ENCODE measurements at places on chromosomes 4 and X.

DNA sequence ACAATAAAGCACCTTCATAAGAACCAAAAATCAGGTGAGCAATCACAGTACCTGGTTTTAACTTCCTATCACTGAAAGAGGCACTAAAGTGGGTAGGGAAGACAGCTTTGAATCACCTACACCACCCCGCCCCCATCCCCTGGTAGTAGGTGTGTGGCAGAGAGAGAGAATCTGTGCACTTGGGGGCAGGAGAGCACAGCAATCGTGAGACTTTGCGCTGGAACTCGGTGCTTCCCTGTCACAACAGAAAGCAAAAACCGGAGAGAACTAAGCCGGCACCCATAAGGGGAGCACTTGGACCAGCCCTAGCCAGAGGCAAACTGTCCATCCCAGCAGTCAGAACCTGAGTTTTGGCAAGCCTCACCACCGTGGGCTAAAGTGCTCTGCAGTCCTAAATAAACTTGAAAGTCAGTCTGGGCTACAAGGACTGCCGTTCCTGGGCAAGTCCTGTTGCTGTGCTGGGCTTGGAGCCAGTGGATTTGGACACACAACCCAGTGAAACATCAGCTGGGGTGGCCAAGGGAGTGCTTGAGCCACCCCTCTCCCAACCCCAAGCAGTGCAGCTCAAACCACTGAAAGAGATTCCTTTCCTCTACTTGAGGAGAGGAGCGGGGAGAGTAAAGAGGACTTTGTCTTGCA, 32.1 kb downstream of the NDUFB11 start:
- no peak for DNase-seq

- no peak for DNase-seq
Measured at GRCh38 chr4:159765382-159765781, 662.5 kb downstream of the RAPGEF2 start.

DNA sequence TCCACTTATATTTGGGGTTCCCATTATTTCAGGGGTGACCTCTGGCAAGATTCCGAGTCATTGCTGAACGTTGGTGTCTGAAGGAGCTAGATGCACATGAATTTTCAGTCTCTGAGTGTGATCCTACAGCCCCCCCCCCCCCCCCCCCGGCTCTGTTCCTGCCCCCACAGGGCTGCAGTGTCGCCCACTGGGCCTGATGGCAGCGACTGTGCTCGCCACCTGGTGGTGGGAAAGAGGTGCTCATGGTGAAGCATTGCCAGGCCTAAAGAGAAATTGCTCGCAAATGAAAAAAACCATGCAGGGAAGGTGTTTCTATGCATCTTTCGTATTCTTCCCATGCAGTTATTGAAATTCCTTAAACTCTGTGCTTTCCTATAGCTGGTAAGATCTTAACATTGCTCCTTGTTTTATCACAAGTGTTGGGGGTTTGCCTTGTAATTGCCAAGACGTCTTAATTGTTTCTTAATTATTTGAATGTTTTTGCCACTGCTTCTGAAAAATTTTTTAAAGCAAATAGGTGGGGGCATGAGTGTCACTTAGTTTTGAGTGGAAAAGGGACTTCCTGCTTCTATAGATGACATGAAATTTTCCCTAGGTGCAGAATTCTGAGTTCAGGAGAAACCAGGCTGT, 63.2 kb downstream of the CLDN22 start:
- no peak for DNase-seq

- DNase-seq: no peak
Measured at GRCh38 chrX:47644557-47645091, 5.7 kb downstream of the ELK1 start.

- DNase-seq: no peak
Measured at GRCh38 chrX:44675362-44676024, 132.8 kb upstream of the FUNDC1 start.

GRCh38 chr4:7121866-7122653, 54.2 kb upstream of the GRPEL1 start:
- no peak for DNase-seq

DNA sequence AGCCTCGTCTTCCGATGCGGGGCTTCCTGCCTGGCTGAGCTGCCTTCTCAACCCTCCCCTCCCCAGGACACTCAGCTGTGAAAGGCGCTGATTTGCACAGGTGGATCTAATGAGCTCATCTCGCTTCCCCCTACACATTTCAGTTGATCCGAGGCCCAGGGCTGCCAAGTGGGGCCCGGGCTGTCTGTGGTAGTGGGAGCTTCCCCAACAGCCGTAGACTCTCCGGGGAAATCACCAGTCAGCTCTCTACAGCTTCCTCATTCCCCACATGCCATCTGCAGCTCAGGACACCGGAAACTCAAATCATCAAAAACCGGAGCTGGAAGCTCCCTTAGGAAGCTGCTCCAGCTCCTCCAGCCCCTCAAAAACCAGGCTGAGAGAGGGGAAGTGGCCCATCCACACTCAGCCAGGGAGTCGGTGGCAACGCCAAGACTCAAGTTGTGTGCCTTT, 56.2 kb downstream of the SMIM20 start:
- DNase-seq: peak; percentile 23

- DNase-seq: no peak
Measured at GRCh38 chrX:41921492-41922430, 1.6 kb downstream of the CASK start.

- DNase-seq: no peak
Measured at GRCh38 chr4:158865520-158866177, 96.8 kb downstream of the FNIP2 start.

- DNase-seq: no peak
Measured at GRCh38 chrX:10166731-10167151, 10.0 kb downstream of the CLCN4 start.

GRCh38 chr4:100977746-100978397, 369.5 kb downstream of the PPP3CA start:
- DNase-seq: no peak

DNA sequence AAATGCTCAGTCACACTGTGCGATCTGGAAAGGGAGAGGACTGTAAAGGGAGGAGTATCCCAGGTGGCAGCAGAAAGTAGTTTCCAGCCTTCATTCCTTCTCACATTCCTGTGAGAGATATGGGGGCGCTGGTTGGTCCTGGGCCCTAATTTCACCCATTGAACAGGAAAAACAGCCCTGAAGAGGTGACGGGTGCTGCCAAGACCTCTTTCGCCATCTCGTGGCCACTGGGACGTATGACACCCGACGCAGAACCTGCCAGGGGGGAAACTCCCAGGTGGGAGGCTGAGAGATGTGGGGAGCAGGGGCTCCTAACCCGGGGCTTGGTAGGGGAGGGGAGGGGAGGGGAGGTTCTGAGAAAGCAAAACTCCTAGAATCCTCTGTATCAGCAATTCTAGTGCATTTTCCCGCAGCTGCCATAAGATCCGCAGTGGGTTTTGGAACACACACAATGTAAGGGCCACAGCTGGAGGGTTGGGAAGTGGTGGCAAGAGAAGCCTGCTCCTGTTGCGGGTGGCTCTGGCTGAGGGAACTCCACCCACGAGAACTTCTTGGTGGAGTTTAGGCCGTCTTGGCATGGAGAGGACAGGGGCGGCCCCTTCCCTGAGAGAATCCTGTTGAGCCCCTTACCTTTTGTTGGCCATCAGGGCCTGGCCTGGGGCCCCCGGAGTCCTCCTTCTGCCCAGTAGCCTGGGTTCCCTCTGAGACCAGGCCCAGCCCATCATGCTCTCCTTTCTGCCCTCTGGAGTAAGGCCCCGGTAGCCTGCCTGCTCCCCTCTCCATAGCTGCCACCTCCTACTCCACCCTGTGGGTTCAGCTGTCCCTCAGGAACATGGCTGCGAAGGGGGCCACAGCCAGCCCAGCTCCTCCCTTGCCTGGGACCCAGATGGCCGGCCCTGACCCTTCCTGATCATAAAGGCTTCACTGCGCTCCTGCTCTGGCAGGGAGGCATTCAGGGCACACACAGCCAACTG, 134.1 kb downstream of the OR13H1 start:
- DNase-seq: peak; percentile 15

GRCh38 chrX:135951291-135951690, 22.5 kb downstream of the MMGT1 start:
- no peak for DNase-seq

GRCh38 chrX:107978707-107979307, 3.4 kb downstream of the TEX13B start:
- no peak for DNase-seq

GRCh38 chrX:11533199-11533651, 132.5 kb downstream of the ARHGAP6 start:
- no peak for DNase-seq

DNA sequence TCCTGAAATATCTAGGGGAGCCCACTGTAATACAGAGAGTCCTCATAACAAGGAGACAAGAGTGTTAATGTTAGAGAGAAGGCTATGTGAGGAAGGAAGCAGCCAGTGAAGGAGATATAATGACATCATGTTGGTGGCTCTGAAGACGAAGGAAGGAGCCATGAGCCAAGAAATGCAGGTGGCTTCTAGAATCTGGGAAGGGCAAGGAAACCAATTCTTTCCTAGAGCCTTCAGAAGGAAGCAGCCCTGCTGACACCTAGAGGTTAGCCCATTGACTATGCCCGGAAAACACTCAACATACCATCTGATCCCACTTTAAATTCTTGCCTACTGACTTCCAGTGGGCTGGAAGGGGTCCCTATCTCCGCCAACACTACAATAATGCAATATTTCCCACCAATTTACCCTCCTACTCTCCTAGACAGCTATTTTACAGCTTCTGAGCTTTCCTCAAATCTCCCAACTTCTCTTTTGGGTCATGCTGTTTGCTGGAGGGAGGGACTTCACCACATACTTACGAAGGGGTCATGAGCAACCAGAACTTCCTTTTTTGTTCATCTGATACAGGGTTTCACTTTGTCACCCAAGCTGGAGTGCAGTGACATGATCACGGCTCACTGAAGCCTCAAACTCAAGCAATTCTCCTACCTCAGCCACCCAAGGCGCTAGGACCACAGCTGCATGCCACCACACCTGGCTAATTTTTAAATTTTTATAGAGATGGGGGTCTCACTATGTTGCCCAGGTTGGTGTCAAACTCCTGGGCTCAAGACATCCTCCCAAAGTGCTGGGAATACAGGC, 25.2 kb upstream of the G3BP2 start:
- peak; percentile 21 for DNase-seq

DNA sequence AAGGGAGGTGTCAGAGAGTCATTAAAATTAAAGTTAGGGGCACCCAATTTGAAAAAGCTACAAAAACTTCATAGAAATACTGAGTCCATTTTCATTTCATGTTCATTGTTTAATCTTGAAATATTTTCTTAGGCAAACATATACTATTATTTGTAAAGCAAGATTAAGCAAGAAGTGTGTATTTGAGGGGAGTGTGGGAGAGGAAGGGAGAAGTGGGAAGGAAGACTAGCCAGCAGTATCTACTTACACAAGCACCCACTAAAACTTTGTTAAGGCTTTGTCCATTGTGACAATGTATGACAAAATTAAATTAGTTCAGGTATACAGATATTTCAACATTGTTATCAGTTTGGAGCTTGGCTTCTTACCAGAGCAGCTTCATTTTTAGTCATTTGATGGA, 222.9 kb downstream of the ARHGAP24 start:
- DNase-seq: no peak

DNA sequence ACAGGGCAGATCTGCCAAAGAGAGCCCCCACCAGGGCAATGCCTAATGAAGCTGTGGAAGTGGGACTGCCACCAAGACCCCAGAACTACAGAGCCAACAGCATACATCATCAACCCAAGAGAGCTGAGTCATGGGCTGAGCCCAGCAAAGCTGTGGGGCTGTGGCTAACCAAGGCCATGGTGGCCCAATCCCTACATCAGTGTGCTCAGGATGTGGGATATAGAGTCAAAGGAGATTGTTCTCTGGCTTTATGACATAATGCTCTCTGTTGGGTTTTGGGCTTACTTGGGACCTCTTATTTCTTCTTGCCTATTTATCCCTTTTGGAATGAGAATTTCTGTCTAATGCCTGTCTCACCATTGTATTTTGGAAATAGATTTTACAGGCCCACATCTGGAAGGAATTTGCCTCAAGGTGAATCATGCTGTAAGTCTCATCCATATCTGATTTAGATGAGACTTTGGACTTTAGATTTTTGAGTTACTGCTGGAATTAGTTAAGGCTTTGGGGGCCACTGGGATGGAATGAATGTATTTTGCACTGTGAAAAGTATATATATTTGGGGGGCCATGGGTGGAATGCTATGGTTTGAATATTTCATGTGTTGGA, 5.4 kb upstream of the PRDM5 start:
- DNase-seq: no peak

DNA sequence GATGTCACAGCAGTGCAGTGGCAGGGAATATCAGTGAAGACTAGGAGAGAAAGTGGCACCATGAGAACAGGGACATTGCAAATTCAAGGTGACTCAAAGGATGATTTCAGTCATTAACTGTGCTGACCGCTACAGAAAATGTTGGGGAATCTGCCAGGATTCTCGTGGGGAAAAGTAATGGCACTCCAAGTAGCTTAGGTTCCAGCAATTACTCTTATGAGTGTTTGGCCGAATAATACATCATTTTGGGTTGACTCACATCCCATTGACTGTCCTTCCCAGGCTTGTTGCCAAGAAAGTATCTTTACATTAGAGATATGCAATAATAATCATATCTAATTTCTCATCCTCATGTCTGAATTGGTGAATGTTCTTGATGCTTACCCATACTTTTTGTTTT, 1411.1 kb upstream of the PCDH7 start:
- DNase-seq: no peak

GRCh38 chr4:108417923-108418322, 202.5 kb upstream of the RPL34 start:
- no peak for DNase-seq

- DNase-seq: no peak
Measured at GRCh38 chrX:48663241-48663640, 20.4 kb upstream of the WAS start.

- no peak for DNase-seq
Measured at GRCh38 chr4:187393531-187394344, 601.8 kb upstream of the ZFP42 start.

GRCh38 chr4:22802876-22803275, 110.1 kb downstream of the GBA3 start:
- DNase-seq: no peak

DNA sequence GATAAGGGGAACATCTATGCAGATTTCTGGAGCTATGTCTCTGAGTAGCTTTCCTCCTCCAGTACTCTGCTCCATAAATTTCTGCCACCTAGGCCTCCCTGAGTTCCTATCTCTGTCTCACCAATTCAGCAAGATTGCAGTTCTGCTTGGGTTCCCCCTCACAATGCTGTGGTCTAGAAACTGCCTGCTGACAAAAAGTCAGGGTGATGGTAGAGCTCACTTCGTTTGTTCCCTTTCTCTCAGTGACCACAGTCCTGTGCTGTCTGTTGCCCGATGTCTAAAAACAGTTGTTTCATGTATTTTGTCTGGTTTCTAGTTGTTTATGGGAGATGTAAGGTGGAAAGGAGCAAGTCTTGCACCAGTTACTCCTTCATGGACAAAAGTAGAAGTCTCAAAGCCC, 41.1 kb downstream of the AMMECR1 start:
- DNase-seq: no peak

- no peak for DNase-seq
Measured at GRCh38 chrX:130444641-130445336, 43.0 kb downstream of the RBMX2 start.

DNA sequence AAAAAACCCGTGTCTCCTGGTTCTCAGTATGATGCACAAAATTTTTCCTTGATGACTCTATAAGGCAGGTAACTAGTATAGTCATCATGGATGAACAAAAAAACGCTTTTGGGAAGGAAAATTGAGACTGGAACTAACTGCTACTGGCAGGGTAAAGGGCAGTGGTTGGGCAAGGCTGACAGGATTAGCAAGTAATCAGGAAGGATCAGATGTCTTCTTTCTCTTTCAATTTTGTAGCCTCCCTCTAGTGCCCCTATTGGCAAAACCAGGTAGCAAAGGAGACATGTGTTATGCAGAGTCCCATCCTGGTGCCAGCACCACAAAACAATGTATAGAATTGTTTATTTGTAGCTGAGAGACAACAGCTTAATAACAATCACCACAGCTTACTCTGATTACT, 12.8 kb upstream of the SLITRK4 start:
- DNase-seq: no peak
